ENCODE measurements at places on chromosomes 1 and 21.

DNA sequence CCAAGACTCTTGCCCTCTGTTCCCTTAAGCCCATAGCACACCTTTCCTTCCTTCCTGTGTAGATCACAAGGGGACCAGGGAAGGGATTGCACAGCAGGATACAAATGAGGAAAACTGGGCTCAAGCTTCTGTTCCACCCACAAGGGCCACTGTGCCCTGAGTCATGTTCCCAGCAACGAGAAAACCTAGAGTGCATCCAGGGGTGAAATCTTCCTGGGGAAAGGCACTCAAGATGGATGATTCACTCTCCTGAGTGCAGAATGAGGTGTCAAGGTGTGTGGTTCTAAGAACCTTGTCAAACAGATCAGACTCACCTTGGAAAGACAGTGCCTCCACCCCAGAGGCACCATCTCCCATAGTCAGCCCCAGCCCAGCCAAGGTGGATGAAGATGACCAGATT is 40.7 kb upstream of the EYA3 start:
- no peak for DNase-seq

DNA sequence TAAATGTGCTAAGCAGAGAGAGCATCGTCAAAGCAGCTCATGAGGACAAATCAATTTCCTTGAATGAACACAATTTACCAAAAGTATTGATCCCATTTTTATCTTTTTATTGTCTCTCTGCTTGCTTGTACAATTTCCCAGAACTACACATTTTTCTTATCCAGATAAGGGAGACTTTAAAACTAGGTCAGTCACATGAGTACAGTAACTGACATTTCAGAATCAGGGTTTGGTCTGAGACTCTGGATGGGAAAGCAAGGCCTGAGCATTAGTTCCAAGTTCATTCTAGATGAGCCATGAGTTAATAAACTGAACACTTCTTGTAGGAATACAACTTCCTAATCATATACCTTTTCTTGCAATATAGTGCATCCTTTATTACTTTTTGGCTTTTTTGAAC is 11.5 kb upstream of the DENND2D start:
- no peak for DNase-seq

GRCh38 chr1:183234660-183235476 is 48.8 kb downstream of the LAMC2 start:
- no peak for DNase-seq

DNA sequence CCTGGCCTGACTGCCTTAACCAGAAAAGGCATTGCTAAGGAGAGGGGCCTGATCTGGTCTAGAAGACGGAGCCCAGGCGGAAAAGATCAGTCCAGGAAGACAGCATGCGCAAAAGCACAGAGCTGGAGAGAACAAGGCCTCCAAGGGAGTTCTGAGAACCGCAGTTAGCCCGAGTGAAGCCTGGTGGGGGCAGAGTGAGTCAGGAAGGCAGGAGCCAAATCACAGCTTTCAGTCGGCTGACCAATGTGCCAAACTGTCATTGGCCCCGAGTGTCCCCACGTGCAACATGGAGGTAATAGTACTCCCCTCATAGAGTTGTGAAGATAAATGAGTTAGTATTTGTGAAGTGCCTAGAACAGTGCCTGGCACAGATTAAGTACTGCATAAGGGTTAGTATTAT is 1.2 kb upstream of the TSPAN2 start:
- no peak for DNase-seq

- peak; percentile 81 for DNase-seq
Observed at GRCh38 chr1:206679738-206680211, 4.9 kb upstream of the MAPKAPK2 start.

- DNase-seq = no peak
Observed at GRCh38 chr1:2928366-2929325, 92.6 kb upstream of the ACTRT2 start.

- DNase-seq = no peak
Observed at GRCh38 chr1:167469280-167469965, 48.9 kb downstream of the CD247 start.
